NCI-H774 (cell line): ENCODE measurements at places on chromosomes 6 and 20.

DNA sequence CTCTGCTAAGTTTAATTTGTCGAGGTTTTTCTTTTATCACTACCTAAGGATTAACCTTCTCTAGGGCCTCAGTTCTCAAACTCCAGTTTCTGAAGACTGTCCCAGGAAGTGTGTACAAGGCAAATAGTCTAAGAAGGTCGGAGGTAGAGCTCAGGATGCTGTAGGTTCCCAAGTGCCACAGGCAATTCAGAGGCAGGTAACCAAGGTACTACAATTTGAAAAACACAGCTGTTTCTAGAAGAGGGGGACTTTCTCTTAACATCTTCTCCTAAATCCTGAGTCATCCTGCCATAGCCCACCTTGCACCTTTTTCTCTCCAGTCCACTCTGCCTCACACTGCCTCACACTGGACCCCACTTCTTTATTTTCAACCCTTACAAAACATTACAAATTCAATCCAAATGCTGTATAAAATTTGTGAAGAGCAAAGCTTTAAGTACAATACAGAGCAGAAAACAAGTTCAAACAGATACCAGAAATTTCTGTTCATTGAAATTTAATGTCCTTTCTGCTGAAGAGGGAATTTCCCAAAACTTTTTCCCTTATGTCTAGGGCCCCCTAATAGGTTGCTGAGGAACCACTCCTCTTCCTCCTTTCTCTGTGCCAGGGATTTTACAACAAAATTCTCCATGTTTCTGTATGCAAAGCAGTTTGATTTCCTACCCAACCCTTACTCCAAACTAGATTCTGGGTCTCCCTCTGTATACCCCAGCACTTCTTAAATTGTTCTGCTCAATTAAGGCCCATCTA lies 43.0 kb downstream of the FRK start:
- no peak for DNase-seq

- DNase-seq, result no peak
These were observed 14.7 kb downstream of the IPCEF1 start for GRCh38 chr6:154341871-154342270.

- no peak for DNase-seq
These were observed 296.5 kb downstream of the SMOC2 start for GRCh38 chr6:168737481-168737880.

- no peak for DNase-seq
These were observed 25.6 kb upstream of the ADGRG6 start for GRCh38 chr6:142276256-142276655.

DNA sequence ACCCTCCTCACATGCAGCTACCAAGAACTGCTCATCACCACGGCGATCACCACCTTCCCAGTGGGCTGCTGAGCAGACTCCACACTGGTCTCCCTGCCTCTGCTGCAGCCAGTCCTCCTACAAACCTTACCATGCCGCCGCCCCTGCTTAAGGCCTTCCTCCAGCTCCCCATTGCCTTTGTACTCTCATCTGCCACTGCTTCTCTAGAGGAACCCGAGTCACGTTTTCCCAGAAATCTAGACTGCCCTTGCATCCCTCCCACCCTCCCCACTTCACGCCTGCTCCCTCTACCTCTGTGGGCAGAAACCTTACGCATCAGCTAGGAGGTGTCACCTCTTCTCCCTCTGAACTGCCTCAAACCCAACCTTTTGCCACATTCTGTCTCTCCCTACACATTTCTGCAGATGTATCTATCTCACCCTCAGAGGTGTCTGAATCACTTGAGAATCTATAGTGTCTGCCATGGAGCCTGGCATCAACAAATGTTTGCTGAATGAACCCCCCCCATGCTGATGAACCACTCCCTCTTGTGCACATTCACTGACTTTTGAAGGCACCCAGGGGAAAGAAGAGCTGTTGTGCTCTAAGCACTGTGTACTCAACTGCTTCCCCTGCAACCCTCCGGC lies 4.3 kb downstream of the E2F1 start:
- no peak for DNase-seq

DNA sequence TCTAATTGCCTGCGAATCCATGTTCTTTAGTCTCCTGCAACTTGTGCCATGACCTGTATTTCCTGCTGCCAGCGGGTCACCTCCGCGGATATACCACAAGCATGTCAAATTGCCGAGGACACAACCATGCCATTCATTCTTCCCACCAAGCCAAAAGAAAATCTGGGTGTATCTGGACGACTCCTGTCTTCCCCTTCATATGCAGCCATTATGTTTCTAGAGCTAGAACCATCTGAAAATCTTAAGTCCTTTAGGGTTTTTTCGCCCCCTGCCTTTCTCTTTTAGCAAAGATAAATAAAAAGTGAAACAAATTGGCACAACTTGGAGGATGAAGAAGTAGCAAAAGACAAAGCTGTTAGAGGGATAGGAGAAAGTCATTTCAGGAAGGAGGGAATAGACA lies 242.6 kb downstream of the ARID1B start:
- DNase-seq, result no peak

DNA sequence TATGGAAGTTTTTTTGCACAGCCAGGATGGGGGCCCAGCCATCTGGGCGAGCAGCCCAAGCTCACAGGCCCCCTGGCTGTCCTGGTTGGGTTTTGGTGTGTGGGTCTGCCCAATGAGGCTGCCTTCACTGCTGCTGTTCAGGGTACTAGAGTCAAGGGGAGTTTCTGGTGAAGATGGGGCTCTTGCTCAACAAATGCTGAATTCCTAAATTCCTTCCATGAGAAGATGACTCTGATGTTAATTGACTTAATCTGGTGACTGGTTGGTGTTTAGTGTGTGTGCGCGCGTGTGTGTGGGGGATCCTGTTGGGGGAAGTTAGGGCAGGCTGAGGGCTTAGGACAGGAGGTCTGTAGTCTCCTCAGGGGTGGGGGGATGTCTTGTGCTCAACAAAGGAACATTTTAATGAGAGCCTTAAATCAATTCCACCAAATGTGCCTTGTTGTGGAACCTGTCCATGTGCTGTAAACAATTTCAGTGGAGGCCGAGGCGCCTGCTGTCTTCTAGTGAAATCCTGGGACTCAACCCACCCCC lies 1.9 kb downstream of the PTK7 start:
- no peak for DNase-seq

GRCh38 chr6:17780061-17780460 lies 73.3 kb upstream of the NUP153 start:
- no peak for DNase-seq

GRCh38 chr6:10535193-10535592 lies 14.0 kb downstream of the GCNT2 start:
- DNase-seq, result no peak

DNA sequence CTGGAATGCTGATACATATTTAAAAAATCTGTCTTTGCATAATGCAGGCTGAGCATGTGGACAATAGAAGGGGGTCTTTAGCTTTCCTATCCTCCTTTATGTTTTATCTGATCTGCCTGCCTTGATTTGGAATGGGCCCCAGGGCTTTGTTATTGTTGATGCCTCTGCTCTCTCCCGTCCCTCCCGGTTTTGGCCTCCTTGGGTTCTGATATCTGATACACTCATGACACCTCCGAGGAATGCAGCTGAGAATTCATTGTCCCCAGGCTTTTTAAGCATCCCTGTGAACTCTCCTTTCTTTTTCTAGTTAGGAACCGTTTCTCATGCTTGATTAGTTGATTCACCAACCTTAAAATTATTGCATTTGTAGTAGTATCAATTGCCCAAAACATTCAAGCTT lies 185.5 kb upstream of the RALGAPA2 start:
- no peak for DNase-seq

DNA sequence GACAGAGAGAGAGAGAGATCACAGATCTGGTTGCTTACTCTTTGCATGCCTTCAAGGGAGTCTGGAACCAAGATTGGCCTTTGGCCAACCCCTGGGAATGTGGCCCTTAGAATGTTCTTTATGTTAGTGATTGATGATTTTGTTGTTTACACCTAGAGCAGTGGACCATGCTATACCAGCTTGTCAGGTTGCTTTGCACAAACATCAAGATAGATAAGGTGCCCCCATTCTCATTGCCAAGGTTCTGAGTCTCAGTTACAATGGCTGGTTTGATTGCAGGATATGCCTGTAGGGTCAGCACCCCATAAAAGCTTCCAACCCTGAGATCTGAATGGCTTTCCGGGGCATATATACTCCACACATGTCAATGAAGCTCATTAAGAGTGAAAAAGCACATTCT lies 53.5 kb upstream of the SLC2A12 start:
- no peak for DNase-seq

- no peak for DNase-seq
These were observed 31.0 kb downstream of the DAAM2 start for GRCh38 chr6:39822846-39823815.

- DNase-seq, result no peak
These were observed 43.4 kb downstream of the DLGAP4 start for GRCh38 chr20:36349384-36350170.

DNA sequence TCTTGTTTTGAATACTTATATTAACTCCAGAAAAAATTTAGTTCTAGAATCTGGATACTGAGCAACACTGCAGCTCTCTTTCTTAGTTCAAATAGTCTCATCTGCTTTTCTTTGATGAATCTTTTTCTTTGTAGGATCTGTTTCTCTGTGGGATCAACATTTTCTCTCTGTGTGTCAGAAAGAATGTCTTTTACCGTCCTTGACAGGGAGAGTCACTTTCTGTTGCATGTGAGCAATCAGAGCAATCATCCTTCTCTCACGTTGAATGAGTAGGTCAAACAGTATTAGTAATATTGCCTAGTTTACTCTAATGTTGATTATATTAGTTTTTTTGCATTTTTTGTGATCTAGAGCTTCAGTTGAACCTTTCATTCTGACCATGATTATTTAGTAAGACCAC lies 130.9 kb downstream of the TRMT11 start:
- DNase-seq, result no peak

DNA sequence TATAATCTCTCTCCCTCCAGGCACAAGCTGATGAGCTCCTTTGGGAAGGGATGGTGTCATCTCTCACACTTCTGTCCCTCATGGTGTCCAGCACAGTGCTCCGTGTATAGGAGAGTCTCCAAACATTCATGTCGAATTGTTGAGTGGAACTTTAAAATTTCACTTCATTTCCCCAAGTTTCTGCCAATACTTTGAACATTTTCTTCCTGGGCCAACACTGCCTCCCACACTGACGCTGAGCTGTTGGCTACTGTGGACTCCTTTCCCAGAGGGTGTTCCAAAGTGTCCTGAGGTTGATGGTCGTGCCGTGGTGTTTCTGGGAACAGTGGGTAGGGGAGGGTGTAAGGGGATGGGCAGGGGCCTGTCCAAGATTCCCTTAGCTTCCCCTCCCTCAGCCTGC lies 122.7 kb downstream of the TIAM2 start:
- no peak for DNase-seq

DNA sequence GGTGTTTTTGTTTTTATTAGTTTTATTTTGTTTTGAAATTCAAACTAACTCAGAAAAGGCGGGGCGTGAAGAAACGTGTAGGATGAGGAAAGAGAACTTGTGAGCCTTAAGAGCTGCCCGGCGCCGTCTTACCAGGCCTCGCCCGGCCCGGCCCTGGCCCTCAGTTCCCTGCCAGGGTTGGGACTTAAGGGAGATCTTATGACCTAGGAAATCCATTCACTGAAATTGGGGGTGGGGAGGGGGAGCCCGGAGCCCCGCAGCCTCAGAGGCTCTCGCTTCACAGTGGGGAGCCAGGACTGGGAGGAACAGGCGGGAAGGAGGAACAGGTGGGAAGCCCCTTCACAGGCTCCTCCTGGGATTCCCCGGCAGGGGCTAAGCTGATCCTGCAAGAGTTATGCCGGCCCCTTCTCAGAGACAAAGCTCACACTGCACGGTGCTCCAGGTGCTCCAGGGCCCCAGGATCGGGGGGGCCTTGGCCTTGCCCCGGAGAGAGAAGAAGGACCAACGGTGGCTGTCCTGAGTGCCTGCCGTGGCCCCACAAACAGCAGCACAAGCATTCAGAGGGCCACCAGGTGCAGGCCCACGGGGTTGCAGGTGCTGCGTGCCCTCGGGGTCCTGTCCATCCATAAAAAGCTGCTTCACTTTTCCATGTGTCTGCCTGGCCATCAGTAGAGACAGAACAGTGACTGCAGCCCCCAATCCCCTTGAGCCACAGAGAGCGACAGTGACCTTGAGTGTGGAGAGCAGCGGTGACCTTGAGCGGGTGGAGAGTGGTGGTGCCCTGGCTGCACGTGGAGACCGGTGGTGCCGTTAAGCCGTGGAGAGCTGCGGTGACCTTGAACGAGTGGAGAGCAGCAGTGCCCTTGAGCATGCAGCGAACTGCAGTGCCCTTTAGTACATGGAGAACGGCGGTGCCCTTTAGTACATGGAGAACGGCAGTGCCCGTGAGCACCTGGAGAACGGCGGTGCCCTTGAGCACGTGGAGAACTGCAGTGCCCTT lies 152.7 kb downstream of the DLL1 start:
- DNase-seq, result no peak

DNA sequence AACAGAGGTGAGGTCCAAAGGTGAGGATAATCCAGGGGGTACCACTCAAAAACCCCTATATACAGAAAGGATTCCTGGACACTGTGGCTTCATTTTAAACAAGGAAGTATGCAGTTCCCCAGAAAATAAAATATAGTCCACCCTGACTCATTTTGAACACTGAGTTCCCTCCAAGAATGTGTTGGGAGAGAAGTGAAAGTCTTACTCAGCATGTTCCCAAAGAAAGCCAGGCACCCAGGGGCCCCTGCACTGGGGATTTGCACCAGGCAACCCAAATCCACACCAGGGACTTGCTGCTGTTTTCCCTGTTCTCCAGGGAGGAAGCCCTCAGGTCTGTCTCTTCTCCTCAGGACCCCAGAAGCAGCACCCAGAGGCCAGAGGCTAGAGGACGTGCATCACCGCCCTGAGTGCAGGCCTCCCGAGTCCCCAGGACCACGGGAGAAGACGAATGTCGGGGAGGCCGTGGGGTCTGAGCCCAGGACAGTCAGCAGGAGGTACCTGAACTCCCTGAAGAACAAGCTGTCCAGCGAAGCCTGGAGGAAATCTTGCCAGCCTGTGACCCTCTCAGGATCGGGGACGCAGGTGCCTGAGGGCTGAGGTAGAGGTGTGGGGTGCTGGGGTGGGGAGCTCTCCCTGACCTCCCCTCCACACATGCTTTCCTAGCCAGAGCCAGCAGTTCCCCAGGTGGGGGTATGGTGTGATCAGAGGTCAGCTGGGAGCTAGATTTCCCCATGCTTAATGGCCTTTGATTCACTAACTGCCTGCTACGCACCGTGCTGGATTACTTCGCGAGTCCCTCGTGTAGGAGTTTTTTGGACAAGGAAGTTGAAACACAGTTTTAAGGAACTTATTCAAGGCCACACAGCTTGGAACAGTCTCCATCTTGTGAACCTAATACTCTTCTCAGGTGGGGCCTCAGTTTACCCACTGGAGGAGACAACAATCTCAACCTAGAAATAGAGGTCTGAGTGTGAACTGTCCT lies 3.3 kb downstream of the FGD2 start:
- DNase-seq, result no peak

GRCh38 chr20:17572034-17572638 lies 2.3 kb downstream of the DSTN start:
- DNase-seq, result no peak
